ENCODE measurements at places on chromosomes 7 and 10.

- peak; percentile 61 for DNase-seq
Measured at GRCh38 chr10:14879124-14879927, 660 bp downstream of the SUV39H2 start.

DNA sequence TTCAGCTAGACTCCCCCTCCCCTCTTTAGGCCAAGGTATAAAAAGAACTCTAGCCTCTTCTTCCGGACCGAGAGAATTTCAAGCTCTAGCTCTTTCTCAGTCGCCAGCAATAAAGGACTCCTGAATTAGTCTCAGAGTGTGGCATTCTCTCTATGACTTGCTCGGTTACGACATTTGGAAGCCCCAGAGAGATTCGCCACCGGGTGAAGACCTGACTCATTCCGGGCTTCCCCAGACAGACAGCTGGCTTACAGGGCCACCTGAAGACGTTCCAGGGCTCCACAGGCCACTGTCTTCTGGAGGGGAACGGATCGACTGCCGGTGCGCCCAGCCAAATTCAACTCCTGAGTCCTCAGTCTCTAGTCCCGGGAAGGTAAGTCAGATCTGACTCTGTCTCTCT lies at the start of gene AKR1B15:
Gene AKR1B15, plus strand, starts transcription at position 234 of the 400 bp plus-strand sequence. CDS start 15,510 bp downstream, outside the sequence.
- DNase-seq: no peak

DNA sequence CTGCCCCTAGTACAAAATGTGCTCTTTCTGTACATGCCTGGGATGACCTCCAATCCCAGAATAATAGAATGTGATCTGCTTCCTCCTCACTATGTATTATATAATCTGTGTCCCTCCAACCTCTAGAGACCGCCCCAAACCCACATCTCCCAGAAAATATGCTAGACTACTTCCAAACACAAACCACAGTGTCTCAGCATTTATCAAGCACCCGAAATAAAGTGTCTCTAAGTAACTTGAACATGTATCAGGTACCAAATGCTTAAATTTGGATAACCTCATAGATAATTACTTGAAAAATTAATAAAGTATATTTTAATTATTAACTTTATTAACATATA lies 16.1 kb downstream of the LYZL1 start:
- no peak for DNase-seq

DNA sequence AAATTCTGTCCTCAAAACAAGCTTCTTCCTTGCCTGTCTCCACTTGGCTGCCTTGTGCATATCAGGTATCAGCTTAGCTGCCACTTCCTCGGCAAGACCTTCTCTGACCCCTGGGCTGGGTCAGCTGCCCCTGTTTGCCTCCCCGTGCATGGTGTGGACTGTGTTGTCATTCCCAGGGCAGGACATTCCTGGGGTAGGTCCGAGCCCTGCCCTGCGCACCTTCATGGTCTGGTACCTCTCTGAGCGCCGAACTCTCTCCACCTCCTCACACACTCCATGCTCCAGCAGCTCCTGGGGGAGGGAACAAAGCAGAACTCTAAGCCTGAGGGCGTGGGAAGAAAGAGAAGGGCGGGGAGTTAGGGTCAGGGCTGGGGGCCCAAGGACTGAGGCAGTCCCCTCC lies 3.8 kb downstream of the POLM start:
- DNase-seq: peak; percentile 43

DNA sequence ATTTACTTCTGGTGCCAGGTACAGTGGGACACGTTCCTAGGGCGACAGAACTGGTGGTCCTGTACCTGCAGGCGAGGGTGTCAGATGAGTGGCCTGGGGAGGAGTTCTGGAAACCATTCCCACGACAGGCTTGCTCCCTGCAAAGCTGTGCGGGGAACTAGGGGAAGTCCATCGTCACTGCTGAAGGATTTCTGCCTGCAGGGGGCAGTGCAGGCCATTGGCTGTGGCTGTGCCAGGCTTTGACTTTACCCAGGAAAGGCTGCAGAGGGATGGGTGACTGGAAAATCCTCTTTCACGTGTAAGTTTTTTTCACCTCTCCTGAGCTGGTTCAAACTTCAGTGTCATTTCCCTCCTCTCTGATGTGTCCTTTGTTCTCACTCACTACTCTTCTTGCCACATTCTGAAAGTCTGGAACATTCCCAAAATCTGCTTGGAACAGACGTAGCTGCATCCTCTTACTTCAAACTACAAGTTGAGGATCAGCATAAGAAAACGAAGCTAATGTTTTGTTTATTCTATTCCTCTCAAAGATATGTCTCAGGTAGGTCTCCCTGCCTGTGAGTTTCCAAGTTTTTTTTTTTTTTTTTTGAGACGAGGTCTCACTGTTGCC lies 126.5 kb downstream of the SH2D4B start:
- DNase-seq: peak; percentile 5

Data from CD8-positive, alpha-beta memory T cell (primary cell).